ENCODE measurements at places on chromosomes 4 and X.

GRCh38 chr4:13659341-13660070 is 32.0 kb upstream of the BOD1L1 start:
- no peak for DNase-seq

GRCh38 chr4:172489861-172490260 is 676.7 kb downstream of the GALNTL6 start:
- no peak for DNase-seq

DNA sequence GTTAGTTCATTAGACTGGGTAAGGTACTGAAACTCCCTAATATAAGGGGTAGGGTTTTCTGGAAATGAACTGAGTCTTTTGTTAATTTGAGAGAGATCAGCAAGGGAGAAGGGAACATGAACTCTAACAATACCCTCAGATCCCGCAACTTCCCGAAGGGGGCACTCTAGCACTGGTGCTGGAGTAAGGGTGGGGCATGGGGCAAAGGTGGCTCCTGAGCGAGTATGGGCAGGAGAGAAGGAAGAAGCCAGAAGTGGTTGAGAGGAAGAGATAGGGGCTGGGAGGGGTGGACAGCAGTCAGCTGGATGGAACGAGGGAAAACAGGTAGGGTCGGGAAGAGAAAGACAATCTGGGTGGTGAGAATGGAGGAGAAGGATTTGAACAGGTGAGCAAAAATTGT is 183.2 kb upstream of the MAGEE2 start:
- no peak for DNase-seq

DNA sequence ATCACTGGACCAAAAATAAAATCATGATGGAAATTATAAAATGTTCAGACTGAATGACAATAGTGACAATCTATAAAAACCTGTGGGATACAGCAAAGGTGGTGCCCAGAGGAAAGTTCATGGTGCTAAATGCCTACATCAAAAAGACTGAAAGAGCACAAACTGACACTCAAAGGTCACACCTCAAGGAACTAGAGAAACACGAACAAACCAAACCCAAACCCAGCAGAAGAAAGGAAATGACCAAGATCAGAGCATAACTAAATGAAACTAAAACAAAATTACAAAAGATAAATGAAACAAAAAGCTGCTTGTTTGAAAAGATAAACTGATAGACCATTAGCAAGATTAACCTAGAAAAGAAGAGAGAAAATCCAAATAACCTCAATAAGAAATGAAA is 78.7 kb downstream of the ANAPC10 start:
- DNase-seq = no peak

- DNase-seq = no peak
These were observed 6.3 kb upstream of the PPP2R2C start for GRCh38 chr4:6478546-6479220.

- DNase-seq = no peak
These were observed 61.1 kb upstream of the HCCS start for GRCh38 chrX:11050013-11050412.

DNA sequence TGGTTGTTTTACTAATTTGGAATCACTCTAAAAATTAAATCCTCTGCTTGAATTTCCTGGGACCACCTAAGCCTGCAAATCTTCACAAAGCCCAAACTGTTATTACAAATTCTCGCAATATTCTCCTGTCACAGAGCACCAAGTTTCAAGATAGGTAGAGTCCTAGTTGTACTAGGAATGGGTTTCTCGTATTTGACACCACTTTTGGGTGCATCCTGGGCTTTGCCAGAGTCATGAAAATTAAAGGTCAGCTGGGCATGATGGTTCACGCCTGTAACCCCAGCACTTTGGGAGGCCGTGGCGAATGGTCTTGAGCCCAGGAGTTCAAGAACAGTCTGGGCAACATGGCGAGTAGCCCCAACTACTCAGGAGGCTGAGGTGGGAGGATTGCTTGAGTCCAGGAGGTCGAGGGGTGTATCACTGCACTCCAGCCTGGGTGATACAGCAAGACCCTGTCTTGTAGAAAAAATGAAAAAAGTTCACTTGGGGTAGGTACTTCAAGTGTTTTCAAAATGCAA is 30.6 kb upstream of the MANBA start:
- DNase-seq = no peak

DNA sequence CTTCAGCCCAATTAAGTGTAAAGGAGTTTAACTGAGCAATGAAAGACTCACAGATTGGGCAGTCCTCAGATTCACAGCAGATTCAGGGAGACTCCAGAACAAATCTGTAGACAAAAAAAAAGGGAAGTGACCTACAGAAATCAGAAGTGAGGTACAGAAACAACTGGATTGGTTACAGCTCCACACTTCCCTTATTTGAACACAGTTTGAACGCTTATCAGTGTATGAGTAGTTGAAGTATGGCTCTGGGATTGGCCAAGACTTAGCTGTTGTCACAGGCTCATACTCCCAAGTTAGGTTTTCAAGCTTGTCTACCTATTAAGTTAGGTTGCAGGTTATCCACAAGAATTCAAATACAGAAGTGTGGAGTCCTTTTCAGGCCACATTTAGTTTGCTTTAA is 112.4 kb upstream of the ELOVL6 start:
- no peak for DNase-seq

DNA sequence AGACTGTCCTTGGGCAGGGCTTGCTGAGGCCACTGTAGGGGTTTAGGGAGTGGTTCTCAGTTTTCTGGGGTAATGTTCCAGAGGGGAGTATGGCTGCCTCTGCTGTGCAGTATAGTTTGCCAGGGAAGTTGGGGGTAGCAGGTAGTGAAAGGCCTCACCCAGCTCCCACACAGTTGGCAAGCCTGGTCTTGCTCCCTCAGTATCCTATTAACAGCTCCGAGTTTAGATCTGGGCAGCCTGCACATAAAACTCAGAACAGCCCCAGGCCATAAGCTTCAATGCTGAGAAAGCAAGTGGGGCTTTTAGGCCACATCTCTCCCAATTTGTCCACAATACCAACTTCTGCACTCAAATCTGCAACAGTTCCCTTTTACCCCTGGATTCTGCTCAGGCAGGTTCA is 205.2 kb downstream of the GALNTL6 start:
- DNase-seq = no peak

GRCh38 chr4:69095301-69095731 is 958 bp upstream of the UGT2B7 start:
- DNase-seq = no peak

DNA sequence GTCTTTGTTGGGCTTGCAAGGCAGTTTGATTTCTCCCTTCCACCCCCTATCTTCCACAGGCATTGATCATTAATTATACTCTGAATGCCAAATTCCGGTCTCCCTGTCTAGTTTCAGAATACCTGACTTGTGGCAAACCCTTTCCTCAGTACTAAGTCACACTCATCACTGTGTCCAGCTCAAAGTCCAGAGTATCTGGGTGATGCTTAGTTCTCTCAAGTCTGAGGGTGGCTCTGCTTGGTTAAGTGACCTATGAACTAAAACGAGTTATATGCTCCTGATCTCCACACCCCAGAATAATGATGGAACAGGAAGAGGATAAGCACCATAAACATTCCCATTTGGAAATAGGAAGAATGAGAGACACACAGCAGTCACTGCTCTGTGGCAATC is 6.5 kb downstream of the SMIM9 start:
- DNase-seq = no peak

DNA sequence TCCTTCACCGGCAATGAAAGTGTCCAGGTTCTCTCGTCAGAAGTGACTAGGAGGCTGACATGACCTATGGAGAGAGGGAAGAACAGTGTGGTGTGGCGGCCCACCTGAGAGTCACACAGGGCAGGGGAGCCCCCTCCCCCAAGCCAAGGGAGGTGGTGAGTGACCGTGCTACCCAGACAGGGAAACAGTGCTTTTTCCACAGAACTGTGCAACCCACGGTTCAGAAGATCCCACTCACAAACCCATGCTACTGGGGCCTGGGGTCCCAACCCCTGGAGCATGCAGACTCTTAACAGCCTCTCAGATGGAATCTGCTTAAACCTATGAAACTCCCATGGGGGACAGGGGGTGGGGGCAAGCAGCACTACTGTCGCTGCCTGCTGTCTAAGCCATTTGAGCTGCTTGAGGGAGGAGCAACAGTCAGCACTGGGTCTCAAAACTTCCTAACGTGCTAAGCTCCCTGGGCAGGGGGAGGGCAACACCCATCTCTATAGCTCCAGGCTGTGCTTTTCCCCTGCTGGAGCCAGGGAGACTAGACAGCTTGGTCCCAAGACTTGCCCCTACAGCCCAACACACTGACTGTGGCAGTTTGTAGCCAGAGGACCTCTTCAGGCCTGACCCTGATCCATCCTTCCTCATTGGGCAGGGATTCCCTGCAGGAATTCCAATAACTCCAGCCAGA is 850.4 kb upstream of the AADAT start:
- DNase-seq = no peak
